ENCODE measurements at places on chromosomes 12 and 14. TPM values are rescaled to one million over a fixed set of nuclear protein-coding genes. Genes with fewer than 3 reads are reported as not detected.

The LRFN5 gene
- total RNA-seq = 0.26 TPM

The SDS gene
- total RNA-seq = not detected

The ALDH1L2 gene
- total RNA-seq = 0.77 TPM

The FAM181A gene
- not detected for total RNA-seq

The CLEC4A gene
- not detected for total RNA-seq

The GSG1 gene
- not detected for total RNA-seq

The PITPNM2 gene
- total RNA-seq = 1.5 TPM

The ADCY6 gene
- 58.1 TPM for total RNA-seq

The CLEC4E gene
- not detected for total RNA-seq

The TTC6 gene
- total RNA-seq = not detected

The VRTN gene
- total RNA-seq = 0.21 TPM

The COL2A1 gene
- not detected for total RNA-seq

The GNS gene
- total RNA-seq = 106 TPM

The TRPV4 gene
- total RNA-seq = not detected

The RERGL gene
- 33.9 TPM for total RNA-seq

Data from uterus (tissue), 4 donors.